ENCODE measurements at places on chromosomes 12 and 14.

DNA sequence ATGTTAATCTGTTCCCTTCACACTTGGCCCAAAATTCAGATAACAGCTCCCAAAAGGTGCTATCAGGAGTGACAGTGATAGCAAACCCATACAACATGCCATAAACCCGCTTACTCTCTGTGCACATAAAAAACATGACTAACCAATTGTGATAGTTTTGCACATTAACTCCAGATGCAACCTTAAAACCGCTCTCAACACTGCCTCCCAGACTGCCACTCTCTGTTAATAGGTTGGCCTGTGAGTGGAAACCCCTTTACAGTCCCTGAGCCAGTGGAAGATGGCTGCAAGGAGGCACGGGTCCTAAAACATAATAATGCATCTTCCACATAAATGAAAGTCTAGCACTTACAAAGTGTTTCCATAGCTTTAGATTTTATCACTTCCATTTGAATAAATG is 12.0 kb upstream of the TMTC1 start:
- no peak for DNase-seq

DNA sequence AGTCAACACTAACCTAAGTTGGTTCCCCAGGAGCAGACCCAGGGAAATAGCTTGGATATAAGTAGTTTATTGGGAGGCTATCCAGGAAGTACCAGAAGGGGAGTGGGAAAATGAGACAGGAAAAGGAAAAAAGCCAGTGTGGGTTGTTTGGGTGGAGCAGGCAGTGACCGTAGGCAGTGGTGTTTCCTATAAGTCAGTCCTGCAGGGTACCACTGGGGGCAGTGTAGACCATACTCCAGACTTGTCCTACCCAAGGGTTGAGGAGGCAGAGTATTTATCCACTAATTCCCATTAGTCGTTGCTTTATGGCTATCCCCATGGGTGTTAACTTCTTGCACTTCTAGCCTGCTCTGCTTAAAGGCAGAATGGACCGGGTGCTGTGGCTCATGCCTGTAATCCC is 6.4 kb upstream of the CCDC60 start:
- DNase-seq, result peak; percentile 6

DNA sequence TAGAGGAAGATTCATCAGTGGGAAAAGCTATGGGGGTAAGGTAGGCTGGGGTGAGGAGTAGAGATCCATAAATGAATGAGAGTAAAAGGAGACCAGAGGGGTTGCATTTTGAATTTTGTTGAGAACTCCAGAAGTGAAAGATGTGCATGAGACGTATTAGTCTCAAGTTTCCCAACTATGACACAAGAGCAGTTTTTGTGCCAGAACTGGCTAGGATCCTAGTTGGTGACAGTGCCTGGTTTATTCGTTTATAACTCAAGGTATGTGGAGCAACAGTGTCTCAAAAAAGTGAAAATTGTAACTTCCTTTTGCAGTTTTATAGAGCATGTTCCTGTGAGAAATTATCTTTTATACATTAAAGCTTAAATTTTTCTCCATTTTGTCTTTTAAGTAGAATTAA is 377.0 kb downstream of the NPAS3 start:
- no peak for DNase-seq

GRCh38 chr14:71332476-71332875 is 425.2 kb downstream of the PCNX1 start:
- DNase-seq, result no peak

GRCh38 chr14:77276959-77277358 is 6.0 kb upstream of the NGB start:
- no peak for DNase-seq

DNA sequence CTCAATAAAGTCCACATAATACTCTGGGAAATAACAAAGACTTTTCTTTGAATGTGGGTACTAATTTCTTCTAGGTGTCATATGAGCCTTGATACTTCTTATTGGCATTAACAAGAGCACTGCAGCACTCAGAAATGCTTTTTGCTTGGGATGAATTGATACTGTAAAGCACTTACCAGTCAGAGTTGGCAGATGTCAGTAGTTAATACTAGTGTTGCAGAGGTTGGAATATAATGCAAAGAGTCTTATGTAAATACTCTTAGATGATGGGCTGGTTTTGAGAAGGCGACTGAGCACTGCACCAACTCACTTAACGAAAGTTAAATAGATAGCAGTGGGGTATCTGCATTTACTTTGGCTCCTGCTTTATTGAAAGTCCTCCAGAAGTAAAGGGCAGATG is 25.6 kb upstream of the MBIP start:
- DNase-seq, result no peak

DNA sequence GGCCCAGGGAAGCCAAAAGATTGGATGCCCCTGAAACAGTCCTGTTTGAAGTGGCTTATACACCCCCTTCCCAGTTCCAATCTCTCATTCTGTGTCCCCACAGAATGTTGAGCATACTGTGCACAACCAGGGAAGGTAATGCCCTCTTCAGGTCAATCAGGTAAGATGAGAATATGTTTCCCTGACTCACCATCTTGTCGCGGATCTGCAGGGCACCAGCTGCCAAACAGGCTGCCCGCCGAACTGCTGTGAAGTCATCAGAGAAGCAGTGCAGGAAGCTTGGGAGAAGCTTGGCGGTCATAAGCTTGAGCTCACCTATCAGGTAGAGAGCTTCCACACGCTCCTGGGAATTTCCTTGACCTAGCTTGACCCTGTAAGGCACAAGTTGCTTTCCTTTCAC is 9.6 kb downstream of the RIOX1 start:
- no peak for DNase-seq

DNA sequence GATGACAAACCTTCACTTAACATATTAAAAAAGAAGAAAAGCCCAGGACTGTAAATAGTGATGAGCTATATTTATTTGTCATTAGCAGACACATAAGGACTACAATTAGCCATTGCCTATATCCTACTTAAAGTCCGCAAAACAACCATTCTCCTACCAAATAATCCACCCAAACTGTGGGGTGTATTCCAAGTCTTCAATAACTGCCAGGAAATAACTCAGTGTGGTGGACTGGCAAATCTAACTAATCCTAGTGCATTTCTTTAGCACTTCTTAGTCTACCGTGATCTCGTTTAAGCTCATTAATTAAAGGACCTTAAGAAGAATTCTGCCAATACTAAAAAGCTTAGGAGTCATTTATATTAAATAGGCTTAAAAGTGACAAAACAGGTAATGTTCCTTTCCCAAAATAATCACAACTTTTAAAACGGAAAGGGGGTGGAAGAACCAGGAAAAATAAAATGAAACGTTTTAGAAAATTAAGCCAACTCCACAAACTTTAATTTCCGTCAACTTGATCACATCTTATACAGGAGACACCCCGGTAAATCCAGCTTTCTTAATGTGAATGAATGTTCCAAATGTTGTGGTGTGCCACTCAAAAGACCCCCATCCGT is 1.8 kb downstream of the NOVA1 start:
- no peak for DNase-seq

DNA sequence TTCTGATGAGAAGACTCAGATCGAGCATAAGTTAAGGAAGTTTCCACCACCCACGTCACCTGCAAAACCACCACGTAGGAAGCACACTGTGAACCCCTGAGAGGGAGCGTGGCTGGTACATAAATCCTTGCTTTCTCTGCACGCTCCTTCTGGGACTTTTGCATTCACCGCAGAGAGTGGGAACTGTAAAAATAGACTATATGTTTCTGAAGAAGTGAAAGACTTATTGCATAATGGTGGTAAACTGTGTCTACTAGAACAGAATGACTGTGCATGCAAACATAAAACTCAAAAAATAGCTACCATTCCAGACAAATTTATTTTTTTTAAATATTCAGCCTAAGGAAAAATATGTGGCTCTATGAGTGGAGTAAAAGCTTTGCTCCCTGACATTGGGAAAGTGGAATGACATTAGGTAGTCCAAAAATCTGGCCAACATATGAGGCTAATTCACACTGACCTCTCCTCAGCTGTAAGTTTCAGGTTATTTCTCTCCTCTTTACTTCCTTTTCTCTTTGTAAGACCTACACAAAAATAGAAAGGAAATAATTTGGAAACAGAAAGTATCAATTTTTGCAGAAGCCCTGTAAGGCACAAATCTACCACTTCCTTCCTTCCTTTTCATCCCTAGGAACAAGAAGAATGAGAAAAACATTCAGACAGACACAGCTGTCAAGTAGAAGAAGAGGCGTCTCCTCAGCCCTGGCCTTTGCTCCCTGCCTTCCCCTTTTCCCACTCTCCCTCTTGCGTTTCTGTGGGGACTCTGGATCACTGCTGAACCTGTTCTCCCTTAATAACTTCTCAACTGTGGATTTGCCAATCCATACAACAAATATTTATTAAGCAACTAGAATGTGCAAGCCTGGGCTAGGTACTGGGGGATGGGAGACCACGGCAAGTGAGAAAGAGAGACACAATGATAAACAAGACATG is 264.3 kb upstream of the FOXN3 start:
- DNase-seq, result peak; percentile 80

DNA sequence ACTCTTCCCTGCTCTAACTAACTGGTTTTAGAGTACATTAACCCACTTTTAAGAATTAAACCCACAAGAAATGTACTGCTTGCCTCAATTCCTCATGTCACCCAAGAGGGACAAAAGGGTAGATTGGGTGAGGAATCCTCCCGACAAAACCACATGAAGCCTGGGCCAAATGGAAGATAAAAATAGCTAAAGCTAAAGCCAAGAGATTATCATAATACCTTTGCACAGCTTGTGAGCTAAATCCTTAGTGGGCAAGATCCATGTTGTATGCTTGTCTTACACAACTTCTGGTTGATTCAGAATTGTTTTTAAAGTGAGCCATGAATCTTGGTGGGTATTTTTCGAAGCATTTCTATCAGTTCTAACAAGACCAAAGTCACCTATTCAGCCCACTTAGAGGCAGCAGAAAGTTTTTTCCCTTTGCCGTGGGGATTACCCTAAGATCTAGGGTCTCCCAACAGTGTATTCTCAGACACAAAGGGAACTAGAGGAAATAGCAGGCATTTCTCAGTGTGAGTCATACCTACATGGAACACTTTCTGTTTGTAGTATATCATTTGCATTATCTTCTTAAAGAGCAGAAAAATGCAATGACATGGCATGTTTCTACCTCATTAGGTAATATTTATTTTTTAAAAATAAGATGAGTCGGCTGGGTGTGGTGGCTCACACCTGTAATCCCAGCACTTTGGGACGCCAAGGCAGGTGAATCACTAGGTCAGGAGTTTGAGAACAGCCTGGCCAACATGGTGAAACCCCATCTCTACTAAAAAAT is 616.6 kb downstream of the KCNH5 start:
- no peak for DNase-seq

- no peak for DNase-seq
These were observed 38.0 kb downstream of the LTBP2 start for GRCh38 chr14:74574090-74574433.

DNA sequence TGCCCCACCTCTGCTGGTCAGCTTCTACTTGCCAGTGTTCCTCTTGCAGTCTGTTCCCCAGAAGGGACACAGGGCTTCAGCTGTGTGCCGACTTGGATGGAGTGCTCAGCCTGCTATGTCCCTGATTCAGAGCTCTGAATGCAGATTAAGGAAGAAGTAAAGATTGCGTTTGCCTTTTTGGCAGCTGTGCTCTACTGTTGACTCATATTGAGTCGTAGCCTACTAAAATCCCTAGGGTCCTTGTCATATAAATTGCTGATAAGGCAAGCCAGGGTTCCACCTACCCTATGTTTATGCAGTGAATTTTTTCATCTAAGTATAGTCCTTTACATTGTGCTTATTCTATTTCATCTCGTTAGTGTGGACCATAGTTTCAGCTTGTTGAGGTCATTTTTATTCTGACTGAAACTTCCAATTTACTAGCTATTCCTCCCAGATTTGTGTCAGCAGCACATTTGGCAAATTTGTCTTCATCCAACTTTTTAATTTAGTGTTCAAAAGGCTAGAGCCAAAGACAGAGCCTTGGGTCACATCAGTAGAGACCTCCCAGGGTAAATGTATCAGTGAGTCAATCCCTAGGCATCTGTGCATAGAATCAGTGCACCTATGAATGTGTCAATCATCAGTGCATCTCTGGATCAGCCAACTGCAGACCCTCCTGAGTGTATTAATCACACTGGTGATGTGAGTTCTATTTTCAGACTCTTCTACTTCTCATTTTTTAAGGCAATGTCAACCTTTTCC is 31.9 kb downstream of the CACNA1C start:
- no peak for DNase-seq

- no peak for DNase-seq
These were observed 30.0 kb downstream of the TUNAR start for GRCh38 chr14:95906591-95906990.

- no peak for DNase-seq
These were observed 13.7 kb downstream of the MCRS1 start for GRCh38 chr12:49554266-49554665.

- DNase-seq, result no peak
These were observed 237.3 kb downstream of the CACNA1C start for GRCh38 chr12:2290091-2290490.

DNA sequence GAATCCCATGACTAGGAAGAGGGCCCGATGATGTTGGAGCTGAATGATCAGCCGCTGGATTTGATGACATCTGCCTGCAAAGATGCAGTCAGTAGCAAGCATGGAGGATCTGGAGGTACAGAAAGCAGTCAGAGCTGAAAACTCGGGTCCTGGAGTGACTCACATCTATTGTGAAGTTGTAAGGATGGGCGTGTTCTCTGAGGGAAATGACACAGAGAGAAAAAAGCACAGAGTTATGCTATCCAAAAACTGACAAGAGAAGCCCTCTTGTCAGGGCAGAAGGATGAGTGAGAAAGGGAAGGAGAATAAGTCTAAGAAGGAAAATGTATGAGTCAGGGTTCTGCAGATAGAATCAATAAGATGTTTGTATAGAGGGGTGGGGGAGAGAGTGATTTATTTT is 380.4 kb upstream of the CCDC196 start:
- peak; percentile 50 for DNase-seq

- DNase-seq, result no peak
These were observed 10.7 kb downstream of the NR1H4 start for GRCh38 chr12:100484183-100484886.

DNA sequence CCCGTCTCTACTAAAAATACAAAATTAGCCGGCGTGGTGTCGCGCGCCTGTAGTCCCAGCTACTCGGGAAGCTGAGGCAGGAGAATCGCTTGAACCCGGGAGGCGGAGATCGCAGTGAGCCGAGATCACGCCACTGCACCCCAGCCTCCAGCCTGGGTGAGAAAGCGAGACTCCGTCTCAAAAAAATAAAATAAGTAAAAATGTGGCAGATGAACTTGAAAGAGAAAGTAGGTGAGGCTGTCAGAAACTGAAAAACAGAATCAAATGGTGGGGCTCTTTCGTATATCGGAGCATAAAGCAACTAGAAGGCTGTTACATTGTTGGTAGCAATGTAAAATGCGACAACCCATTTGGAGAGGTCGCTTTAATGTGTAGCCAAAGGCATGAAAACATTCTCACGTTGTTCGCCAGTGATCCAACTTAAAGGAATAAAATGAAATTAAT is 767 bp upstream of the CCNT1 start:
- no peak for DNase-seq
